H1 (cell line): ENCODE measurements at places on chromosomes 13 and 19. TPM values are rescaled to one million over a fixed set of nuclear protein-coding genes. Genes with fewer than 3 reads are reported as not detected.

ZNF726 gene
- total RNA-seq = not detected in 2 replicates

SLC25A42 gene
- 4.1 and 6.2 TPM in 2 replicates for total RNA-seq

DNA sequence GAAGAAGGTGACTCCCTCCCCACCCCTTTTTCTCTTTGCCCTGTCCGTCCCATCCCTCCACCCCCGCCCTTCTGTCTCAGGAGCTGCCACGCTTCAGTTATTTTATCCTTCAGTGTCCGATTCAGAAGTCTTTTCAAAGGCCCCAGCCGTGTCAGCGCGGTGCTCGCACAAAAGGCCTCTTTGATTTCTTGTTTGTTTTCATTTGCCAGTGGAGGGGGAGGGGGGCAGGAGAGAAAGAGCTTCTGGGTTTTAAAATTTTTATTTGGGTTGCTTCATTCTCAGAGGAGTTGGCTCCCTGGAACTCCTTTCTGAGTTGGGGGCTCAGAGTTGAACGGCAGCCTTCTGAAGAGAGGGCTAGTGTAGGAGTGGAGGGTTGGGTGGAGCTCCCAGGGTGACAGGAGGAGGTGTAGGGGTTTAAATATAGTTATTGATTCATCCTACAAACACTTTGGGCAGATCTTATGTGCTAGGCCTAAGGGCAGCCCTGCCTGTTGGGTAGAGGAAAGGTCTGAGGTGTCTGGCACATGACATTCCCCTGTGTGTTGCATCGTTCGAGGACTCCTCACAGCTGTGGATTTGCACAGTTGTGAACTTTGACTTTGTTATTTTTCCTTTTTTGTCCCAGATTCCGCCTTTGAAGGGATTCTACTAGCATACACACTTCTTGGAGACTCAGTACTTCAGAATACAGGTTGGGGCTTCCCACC, 36.8 kb downstream of the NFIX start:
- no peaks in the 10 kb centered on the region for H3K4me1 ChIP-seq
- H3K4me3 ChIP-seq = no peak overlapping the region
- H3K27ac ChIP-seq = no peak overlapping the region
- H3K27me3 ChIP-seq = peaks cover 55% of the 10 kb centered on the region
- no peak for DNase-seq

GRCh38 chr13:100560498-100561157, 28.0 kb downstream of the GGACT start:
- no peaks in the 10 kb centered on the region for H3K27me3 ChIP-seq
- H3K36me3 ChIP-seq = no peaks in the 10 kb centered on the region
- no peak overlapping the region for H3K27ac ChIP-seq
- no peak for DNase-seq
- no peak overlapping the region for H3K4me3 ChIP-seq

GRCh38 chr19:22622901-22623840, 11.0 kb upstream of the ZNF492 start:
- no peak overlapping the region for H3K27ac ChIP-seq
- no peaks in the 10 kb centered on the region for H3K36me3 ChIP-seq
- no peak overlapping the region for H3K4me3 ChIP-seq
- H3K4me1 ChIP-seq = no peaks in the 10 kb centered on the region
- no peaks in the 10 kb centered on the region for H3K27me3 ChIP-seq

- no peak overlapping the region for H3K4me3 ChIP-seq
- H3K27me3 ChIP-seq = no peaks in the 10 kb centered on the region
- DNase-seq = no peak
Measured at GRCh38 chr13:32228330-32229041, 86.7 kb downstream of the ZAR1L start.

GRCh38 chr13:102710261-102710679, 15.4 kb upstream of the METTL21C start:
- no peak overlapping the region for H3K27ac ChIP-seq
- no peaks in the 10 kb centered on the region for H3K36me3 ChIP-seq
- no peak for DNase-seq
- no peak overlapping the region for H3K4me3 ChIP-seq
- no peaks in the 10 kb centered on the region for H3K27me3 ChIP-seq
